Activated T-cell treated with anti-CD3 and anti-CD28 coated beads for 48 hours (primary cell): ENCODE measurements at places on chromosomes 16 and 17.

DNA sequence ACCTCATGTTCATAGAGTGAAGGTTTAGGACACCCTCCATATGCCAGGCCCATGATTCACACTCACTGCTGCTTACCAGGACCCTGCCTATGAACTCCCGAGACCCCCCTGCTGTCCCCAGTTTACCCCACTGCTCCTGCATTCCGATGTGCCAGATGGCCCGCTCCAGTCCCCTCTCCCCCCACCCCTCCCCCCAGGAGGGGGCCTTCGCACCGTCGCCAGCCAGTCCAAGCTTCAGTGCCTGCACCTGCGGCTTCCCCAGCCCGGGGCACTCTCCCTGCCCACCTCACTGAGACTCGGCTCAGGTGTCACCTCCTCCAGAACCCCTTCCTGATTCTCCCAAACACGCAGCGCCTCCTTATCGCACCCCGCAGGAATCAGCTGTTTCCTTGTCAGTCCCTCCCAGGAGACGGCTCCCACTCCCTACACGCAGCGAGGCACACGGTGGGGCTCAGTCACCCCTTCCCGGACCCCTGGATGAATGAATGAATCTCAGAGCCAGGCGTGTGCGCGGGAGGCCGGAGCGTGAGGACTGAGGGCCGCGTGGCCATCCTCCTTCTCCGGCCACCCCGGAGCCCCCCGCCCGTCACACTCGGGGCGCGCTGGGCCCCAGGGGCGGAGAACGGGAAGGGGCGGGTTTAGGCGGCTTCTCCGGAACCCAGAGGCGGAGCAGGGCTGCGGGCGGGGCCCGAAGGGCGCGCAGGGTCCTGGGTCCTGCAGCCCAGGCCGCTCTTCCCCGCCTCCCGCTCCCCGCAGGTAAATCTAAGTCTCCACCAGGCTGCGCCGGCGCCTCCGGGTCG is 1.6 kb downstream of the MYO1C start:
- peak; percentile 62 for DNase-seq

DNA sequence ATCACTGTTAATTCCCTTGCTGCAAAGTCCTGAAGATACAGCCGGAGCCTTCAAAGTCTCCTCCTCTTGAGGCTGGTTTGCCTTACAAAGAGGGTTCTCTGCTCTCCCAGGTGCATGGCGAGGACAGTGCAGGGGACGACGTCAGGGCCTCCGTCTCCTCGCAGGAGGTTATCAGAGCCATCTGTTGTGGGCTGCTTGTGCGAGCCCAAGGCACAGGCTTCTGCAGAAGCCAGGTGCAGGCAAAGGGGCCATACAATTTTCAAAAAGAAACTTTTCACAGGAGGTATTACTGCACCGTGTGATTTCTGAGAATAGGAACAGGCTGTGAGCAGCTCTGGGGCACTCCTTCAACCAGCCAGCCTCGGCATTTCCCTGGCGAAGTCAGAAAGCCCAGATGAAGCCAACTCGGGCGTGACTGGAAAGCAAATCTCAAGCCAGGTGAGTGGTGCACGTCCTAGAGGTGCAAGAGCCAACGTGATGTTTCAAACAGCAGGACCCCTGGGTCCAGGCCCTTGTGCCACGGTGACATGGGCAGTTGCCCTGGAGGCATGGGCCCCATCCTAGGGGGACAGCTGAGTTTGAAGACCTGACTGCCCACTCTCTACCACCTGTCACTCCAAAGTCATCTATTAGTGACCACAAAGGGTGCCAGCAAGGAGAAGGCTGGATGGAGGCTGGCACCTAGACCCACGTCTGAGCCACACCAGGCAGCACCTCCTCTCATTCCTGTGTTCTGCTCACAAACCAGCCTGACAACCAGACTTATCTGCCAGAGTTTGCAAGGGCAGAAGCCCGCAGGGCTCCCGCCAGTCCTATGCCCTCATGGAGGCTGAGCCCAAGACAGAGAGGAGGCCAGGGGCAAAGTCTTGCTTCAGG is 68.6 kb downstream of the SMPD3 start:
- no peak for DNase-seq

DNA sequence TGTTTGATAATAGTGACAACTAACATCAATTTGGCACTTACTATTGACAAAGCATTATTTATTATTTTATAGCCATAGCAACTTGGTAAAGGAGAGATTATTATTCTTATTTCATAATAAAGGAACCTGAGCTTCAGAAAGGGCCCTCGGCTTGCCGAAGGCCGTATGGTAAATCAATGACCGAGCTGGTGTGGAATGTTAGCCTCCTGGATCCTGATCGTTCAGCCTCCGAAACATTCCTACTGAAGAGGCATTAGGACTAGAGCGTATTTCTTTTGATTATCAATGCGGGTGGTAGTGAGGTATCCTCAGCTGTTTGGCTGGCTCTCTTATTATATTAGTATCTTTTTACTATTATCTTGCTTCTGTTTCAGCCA is 199.3 kb upstream of the TBX2 start:
- DNase-seq, result no peak

GRCh38 chr16:48008011-48008525 is 147.7 kb downstream of the ABCC12 start:
- no peak for DNase-seq

GRCh38 chr17:28807925-28808634 is 34.5 kb downstream of the FAM222B start:
- DNase-seq, result no peak

DNA sequence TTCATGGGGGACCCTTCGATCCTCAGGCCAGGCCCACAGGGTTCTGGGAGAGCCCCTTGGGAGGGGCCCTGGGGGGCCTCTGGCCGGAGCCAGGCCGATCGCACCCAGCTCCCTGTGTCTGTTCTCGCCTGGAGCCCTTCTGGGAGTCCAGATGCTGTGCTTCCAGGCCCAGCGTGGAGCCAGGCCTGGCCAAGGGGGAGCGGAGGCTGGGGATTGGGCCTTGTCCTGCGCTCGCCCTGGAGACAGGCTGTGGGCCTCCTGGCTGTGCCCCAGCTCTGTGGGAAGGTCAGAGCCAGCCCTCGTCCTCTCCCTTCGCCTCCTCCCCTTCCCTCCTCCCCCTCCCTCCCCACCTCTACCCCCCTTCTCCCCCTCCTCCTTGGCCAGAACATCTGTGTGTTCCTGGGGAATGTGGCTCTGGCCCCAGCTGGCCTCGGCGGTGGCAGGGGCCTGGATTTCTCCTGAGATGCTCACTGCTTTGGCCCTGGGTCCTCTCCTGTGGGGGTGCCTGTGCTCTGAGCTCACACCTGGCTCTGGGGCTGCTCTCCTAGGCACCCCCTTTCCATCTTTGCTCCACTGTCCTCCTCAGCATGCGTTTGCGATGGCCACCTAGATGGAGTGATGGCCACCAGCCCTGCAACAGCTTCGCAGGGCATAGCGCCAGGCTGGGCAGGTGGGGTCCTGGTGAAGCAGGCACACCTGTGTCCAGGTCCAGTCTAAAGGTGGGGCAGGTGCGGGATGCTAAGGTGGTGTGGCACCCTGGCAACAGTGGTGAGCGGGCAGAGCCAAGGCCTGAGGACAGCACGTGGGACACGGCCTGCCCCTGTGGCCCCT is 90.6 kb upstream of the CIBAR2 start:
- no peak for DNase-seq

GRCh38 chr17:55710410-55710809 is 12.3 kb downstream of the TMEM100 start:
- no peak for DNase-seq

GRCh38 chr16:35180970-35181369 is 1721.6 kb downstream of the TP53TG3F start:
- no peak for DNase-seq

DNA sequence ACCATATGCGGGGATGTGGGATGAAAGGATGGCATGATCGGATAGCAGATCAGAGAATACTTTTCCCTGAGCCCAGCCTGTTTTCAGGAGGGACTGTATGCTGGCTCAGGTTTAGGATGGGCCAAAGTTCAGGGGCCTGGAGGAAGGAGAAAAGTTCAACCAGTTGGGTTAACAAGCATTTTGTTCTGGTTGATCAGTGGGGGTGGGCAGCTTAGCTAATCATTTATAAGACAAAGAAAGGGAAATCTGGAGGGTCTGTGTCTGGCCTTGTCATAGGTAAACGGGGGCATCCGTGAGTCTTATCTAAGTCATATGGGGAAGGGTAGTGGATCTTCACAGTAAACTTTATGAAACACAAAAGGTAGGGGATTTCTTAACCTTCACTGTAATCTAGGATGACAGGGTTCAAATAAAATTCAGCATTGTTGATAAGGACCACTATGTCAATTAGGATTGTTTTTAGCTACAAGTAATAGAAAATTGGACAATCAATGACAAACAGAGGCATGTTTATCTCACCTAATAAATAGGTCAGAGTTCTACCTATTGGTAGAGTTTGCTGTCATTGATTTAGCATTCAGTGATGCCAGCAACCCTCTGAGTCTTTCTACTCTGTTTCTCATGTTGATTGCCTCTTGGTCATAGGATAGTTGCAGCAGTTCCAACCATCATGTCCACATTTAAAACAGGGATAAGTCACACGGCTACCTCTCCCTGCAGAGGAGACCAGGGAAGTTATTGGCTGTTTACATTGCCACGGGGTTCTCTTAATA is 11.4 kb downstream of the PCTP start:
- no peak for DNase-seq

- peak; percentile 82 for DNase-seq
Observed at GRCh38 chr17:35486920-35487732, 38.6 kb upstream of the SLFN13 start.

DNA sequence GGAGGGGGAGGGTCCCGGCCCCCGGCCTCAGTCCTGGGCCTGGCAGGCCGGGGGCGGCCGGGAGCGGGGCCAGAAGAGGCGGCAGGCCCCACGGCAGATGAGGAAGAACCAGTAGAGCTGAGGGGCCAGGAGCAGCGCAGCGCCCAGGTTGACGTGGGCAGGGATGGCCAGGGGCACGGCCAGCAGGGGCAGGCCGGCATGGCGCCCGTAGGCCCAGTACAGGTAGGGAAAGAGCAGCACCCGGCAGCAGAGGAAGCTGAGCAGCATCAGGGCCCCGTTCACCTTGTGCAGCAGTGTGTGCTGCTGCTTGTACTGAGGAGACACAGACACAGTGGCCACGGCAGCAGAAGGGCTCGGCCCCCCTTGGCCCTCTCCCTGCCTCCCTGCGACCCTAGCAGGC is 2.2 kb downstream of the C16orf92 start:
- no peak for DNase-seq

- no peak for DNase-seq
Observed at GRCh38 chr16:82460766-82461165, 166.0 kb upstream of the CDH13 start.

GRCh38 chr17:6930749-6931148 is 65.1 kb upstream of the ALOX12 start:
- no peak for DNase-seq

DNA sequence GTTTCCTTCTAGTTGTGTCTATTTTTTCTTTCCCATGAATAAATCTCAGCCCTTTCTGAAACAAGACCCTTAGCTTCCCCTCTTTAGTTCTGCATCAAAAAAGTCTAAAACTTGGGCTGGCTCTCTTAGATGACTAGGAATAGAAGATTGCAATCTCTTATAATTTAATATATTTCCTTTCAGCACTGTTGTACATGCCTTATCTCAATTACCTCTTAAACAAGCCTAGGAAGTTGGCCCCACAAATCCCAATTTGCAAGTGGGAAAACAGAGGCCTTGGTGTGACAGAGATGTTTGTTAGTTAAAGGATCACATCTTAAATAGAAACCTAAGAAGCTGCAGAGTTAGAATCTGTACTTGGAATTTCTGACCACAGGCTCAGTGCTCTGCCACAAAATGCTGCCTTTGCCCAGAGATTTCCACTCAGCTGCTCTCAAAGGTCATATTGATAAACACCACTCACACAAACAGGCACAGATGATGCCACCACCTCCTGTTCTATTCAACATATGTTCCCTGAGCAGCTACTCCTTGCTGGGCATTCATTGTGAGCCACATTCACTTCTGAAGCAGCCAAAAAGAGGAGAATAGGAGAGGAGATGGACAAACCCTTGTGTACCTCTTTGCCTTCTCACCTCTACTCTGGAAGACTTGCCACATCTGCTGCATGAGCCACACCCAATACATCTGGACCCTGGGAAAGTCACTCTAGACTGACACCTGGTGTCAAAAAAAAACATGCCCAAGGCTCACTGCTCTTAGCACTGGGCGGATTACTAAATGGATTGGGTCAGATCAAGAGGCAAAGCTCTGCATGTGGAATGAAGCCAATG is 5.5 kb downstream of the CCDC182 start:
- DNase-seq, result no peak

DNA sequence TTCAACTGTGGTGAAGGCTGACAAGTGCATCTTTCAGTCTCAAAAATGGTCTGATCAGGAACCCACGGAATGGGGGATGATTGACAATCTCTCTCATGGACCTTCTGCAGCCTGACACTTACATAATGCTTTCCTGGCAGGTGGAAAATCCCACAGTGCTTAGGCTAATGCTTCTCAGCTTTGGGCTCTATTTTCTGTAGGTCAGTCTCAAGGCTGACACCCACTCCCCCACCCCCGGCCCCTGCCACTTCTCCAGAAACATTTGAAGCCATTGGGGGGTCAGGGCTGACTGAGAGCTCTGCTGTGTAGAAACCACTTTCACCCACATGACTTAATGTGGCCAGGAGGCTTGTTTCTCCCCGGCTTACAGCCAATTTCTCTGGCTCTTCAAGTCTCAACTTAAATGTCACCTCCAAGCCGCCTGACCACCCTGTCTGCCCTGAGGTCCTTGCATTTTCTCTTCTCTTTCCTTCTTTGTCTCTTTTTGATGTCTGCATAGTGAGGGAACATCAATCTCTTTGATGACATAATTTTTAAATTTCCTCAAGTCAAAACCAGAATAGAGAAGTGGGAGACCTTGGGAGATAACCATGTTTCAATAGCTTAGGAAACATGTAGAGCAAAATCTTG is 16.7 kb upstream of the IRF8 start:
- DNase-seq, result no peak

DNA sequence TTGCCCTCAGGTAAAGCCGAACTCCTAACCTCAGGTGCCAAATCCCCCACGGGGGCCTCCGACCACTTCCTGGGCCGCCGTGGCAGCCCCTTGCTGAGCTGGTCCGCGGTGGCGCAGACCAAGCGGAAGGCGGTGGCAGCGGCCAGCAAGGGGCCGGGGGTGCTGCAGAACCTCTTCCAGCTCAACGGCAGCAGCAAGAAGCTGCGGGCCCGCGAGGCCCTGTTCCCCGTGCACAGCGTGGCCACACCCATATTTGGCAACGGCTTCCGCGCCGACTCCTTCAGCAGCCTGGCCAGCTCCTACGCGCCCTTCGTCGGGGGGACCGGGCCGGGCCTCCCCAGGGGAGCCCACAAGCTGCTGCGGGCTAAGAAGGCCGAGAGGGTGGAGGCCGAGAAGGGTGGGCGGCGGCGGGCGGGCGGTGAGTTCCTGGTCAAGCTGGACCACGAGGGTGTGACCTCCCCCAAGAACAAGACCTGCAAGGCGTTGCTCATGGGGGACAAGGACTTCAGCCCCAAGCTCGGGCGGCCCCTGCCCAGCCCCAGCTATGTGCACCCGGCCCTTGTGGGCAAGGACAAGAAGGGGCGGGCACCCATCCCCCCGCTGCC is 51.6 kb downstream of the ACTG1 start:
- no peak for DNase-seq
